Stimulated activated CD4-positive, alpha-beta T cell treated with anti-CD3 and anti-CD28 coated beads, TNF-alpha, amount 100 ng/mL, for 24 hours (primary cell): ENCODE measurements at places on chromosomes 16 and 17.

DNA sequence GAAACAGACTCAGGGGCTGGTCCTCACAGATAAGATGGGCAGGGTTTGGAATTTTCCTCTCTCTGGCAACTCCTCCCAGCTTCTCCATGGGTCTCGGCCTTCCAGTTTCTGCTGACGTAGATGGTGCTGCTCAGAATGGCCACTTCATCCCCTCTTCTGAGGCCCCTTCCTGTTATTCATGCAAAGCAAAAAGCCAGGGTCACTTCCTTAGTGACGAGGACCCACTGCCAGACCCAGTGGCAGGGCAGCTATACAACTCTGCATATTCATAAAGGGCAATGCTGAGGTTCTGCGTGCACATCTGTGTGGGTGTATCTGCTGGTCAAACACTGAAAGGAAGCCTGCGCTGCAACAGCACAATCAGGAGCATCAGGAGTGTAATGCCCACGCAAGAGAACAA, 108.8 kb downstream of the WSCD1 start:
- no peak for DNase-seq

DNA sequence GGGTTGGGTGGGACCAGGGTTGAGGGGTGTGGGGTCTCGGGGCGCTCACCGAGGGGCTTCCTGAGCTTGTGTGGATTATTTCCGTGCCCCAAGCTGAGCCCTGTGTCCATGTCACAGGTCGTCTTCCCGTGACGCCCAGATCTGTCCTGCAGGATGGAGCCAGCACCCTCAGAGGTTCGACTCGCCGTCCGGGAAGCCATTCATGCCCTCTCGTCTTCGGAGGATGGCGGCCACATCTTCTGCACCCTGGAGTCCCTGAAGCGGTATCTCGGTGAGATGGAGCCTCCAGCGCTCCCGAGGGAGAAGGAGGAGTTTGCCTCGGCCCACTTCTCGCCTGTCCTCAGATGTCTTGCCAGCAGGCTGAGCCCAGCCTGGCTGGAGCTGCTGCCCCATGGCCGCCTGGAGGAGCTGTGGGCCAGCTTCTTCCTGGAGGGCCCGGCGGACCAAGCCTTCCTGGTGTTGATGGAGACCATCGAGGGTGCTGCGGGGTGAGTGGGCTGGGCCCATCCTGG, 1.0 kb downstream of the TELO2 start:
- DNase-seq = no peak

DNA sequence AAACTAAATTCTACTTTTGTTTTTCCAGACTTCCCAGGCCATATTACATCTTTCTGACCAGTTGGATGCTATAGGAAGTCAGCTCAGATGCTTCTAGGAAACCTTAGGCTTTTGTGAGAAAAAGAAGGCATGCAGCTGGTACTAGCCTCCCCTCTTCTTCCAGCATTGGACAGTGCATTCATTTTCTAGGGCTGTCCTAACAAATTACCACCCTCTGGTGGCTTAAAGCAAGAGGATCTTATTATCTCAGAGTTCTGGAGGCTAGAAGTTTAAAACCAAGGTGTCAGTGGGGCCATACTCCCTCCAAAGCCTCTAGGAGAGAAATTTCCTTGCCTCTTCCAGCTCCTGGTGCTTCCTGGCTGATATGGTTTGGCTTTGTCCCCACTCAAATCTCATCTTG, 467.8 kb downstream of the SLC39A11 start:
- no peak for DNase-seq

- DNase-seq = no peak
Measured at GRCh38 chr16:35305476-35305875, 1846.1 kb downstream of the TP53TG3F start.

- peak; percentile 24 for DNase-seq
Measured at GRCh38 chr17:74514632-74515334, 16.5 kb downstream of the CD300LB start.

DNA sequence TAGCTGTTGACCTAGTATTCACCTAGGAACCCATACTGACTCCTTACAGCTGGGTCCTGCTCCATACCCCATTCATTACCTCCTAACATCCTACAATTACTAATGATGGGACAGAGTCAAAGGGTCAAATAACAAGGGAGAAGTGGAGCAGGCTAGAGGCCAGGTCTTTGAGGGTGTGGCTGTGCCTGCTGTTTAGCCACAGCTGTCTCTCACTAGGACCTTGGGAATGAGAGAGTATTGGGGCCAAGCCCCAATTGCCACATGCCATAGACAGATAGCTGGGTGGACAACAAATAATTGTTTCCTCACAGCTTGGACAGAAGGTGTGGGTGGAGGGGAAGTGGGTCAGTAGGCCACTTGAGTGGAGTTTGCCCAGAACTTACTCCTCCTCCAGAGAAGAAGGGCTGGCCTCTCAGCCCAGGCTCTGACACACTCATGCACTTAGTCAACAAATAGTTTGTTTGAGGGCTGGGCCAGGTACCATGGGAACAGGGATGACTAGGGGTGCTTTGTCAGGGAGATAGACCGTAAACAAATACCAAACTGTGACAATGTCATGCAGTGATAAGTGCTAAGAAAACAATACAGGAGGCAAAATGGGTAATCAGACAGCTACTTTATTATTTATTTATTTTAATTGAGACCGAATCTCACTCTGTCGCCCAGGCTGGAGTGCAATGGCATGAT, 10.2 kb upstream of the CENPT start:
- DNase-seq = no peak

DNA sequence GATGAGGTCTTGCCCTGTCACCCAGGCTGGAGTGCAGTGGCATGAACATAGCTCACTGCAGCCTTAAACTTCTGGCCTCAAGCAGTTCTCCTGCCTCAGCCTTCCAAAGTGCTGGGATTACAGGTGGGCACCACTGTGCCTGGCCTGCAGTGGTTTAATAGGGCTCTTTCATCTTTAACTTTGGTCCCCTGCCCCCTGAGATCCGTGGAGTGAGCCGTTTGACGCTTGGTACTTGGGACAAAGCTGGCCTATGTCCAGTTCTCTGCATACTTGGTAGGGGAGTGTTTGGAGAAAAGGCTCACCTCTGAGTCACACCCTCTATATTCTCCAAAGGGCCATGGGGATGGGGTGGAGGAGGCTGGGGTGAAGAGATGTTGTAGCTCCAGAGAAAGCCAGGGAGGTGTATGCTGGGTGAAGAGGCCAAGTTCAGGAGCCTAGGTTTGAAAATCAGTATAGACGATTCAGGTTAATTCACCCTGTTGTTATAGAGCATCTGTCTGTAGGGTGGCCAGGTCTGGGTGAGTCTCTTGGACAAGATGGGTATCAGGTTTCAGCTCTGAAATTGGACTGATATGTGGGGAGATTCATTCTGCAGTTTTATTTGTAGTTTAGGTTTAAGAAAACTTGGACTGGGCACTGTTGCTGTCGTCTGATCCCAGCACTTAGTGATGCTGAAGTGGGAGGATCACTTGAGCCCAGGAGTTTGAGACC, 17.6 kb downstream of the ABCC1 start:
- DNase-seq = no peak

GRCh38 chr17:72605543-72605942, 484.7 kb downstream of the SOX9 start:
- DNase-seq = no peak

DNA sequence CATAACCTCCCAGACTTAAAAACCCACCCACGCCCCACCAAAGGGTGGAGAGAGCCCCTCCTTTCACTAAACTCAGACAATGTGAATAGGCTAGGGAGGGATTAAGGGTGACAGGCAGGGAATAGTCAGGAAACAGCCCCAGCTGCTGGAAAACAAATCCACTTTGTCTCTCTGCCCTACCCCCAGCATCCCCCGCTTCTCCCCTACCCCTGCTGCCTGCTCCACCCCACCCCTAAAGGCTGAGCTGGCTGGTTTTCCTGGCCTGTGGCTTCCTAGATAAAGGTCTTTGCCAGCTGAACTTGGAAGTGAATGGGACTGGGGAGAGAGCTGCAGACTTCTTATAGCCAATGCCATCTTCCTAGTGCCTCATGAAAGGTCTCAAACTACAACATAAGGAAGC, 15.0 kb downstream of the CAVIN1 start:
- no peak for DNase-seq

- no peak for DNase-seq
Measured at GRCh38 chr17:59047616-59048015, 59.1 kb downstream of the TRIM37 start.

DNA sequence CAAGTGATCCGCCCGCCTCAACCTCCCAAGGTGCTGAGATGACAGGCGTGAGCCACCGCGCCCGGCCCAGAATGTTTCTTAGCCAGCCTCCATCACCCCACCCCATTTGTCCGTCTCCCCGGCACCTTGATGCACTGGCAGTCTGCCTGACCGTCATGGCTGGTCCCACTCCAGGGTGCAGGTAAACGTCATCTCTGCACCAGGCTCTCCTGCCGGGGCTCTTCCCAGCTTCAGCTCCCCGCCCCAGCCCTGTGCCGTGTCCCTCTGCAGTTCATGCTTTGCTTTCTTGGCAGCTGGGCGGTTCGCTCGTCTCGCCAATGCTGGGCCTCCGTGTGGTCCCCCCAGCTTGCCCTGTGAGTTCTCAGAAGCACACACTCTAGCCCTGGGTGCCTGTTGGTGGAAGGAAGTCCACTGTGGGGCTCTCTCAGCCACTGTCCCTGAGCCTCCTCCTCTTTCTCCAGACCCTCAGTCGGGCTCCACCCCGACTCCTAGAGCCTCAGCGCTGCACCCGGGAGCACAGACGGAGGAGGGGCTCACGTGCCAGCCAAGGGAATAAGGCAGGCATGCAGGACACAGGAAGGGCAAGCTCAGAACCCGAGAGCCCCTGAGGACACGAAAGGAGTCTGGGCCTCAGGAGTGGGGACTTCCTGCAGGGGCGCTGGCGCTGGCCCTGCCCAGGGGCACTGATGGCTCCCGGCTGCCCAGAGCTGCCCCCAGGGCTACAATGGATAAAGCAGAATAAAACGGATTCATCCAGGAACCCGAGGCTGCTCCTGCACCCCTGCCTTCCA, 12.0 kb downstream of the HS3ST6 start:
- no peak for DNase-seq

GRCh38 chr17:6162892-6163291, 92.7 kb downstream of the WSCD1 start:
- no peak for DNase-seq

DNA sequence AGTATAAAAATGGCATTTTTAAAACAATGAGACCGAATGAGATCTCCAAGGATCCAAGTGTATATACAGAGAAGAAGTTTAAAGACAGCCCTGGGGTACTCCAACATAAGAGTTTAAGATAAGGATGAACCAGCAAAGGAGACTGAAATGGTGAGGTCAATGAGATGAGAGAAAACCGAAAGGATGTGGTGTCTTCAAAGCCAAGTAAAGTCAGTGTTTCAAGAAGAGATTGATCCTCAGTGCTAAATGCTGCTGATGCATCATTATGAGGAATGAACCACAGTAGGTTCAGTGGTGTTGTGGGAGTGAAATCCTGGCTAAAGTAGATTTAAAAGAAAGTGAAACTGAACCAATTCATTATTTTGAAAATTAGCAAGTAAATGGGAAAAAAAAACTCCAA, 38.1 kb upstream of the NLK start:
- no peak for DNase-seq

GRCh38 chr17:67531291-67531690, 154.2 kb downstream of the PITPNC1 start:
- no peak for DNase-seq

- no peak for DNase-seq
Measured at GRCh38 chr17:80281516-80281915, 20.9 kb downstream of the RNF213 start.

GRCh38 chr17:7552621-7553051, 3.8 kb downstream of the TNFSF12 start:
- no peak for DNase-seq

- DNase-seq = no peak
Measured at GRCh38 chr17:67594115-67594880, 123.4 kb upstream of the NOL11 start.

GRCh38 chr17:77654850-77655249, 303.7 kb upstream of the TNRC6C start:
- no peak for DNase-seq
